ENCODE measurements at places on chromosomes 4 and X.

GRCh38 chrX:10341309-10341708 lies 184.5 kb downstream of the CLCN4 start:
- no peak for DNase-seq

GRCh38 chrX:133638285-133638684 lies 223.0 kb upstream of the GPC4 start:
- no peak for DNase-seq

- no peak for DNase-seq
These were observed 52.3 kb downstream of the CPEB2 start for GRCh38 chr4:15054541-15054940.

DNA sequence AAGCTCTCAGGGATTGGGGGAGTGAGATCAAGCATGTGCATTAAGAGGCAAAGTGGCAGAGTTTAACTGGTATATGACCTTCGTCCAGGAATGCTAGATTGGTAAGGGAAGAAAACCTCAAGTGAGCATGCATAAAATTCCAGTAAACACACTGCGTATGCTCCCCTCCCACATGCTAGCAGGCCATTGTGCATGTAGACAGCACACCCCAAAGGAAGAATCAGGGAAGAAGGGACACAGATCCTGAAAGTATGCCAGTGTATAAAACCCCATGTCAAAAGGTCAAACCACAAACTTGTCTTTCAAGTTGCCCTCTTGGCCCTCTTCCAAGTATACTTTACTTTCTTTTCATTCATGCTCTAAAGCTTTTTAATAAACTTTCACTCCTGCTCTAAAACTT lies 405.2 kb upstream of the CNKSR2 start:
- no peak for DNase-seq

- DNase-seq, result no peak
These were observed 51.6 kb downstream of the SPANXA2 start for GRCh38 chrX:141641138-141641537.

- no peak for DNase-seq
These were observed 3.2 kb downstream of the MMRN1 start for GRCh38 chr4:89897867-89898266.

DNA sequence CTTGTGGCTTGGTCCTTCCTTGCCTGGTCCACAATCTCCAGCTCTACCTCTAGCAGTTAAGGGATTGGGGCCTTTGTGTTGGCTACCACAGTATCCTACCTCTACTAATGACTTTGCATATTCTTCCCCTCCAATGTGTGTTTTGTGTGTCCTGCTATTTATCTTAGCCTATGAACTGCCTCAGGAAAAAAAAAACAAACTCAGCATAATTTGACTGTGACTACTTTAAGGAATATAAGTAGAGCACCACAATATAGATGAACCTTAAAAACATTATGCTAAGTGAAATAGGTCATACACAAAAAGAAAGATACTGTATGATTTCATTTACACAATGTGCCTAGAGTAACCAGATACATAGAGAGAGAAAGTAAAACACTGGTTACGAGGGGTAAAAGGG lies 61.3 kb upstream of the PTPN13 start:
- DNase-seq, result no peak

DNA sequence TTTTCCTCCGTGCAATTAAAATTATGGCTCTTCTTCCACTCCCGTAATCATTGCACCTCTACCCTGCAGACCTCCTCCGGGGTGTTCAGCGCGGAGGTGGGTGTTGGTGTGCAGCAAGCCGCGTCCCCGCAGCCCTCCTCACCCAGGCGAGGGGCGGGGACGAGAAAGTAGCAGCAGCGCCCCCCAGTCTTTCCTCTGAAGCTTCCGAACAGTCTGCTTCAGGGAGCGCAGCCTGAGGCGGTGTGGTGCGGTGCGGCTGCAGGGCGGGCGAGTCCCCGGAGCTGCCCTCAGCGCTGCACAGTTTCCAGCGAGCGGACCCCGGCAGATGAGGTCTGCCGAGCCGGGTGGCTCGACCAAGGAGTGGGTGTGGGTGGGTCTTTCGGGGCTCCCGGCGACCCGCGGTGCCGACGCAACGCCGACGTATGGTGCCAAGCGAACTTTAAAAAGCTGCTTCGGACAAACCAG lies at the start of gene FRAS1:
Gene FRAS1 (plus strand): TSS at position 189 of the 465 bp plus-strand sequence. CDS start 687 bp downstream, outside the sequence.
- peak; percentile 26 for DNase-seq

DNA sequence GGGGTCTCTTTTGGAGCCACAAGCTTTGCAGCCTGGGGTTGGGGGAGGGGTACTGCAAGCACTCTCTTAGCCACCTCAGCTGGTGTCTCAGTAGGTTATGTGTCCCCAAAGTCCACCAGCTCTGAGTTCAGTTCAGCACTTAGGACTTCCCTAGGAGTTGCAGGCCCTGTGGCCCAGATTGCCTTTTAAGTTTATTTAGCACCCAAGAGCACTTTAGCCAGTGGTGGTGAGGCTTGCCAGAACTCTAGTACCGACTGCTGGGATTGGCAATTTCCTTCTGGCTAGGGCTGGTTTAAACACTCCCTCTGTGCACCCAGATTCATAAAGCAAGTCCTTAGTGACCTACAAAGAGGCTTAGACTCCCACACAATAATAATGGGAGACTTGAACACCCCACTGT lies 489.9 kb upstream of the RPS6KA3 start:
- DNase-seq, result no peak

DNA sequence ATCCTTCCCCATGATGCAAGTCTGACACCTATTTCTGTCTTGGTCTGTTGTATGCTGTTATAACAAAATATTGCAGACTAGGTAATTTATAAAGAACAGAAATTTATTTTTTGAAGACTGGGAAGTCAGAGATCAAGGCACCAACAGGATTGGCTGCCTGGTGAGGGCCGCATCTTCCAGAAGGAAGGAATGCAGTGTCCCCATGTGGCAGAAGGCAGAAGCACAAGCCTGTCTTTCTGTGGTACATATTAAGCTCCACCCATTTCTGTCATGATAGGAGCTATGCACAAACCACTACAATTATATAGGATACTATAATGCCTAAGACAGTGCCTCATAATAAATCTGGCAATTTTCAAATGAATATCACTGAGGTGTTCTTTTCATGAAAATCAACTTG lies 502.3 kb upstream of the DIAPH2 start:
- peak; percentile 62 for DNase-seq

DNA sequence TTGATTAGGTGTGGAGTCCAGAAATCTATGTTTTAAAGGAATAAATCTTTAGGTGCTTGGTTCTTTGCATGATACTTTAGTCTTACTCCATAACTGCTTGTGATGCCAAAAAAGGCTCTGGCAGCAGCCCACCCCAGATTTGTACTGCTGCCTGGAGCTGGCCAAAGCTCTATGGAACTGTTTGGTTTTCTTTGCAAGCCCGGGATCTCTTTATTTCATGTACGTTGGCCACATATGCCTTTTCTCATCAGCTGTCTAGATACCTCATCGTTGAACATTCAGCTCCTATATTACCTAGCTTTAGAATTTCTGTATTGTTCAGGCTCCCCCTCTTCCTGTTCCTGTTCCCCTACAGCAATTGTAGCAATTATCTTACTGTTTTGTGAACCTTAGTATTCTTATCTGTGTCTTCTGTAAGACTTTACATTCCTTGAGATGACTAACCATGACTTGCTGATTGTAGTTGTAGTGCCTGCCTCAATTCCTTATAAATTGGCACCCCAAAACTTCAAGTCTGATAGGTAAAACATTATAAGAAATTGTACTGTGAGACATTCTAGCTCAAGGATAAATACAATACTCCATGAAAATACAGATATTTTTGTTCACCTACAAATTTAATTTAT lies 199.4 kb upstream of the GPRIN3 start:
- DNase-seq, result no peak

GRCh38 chr4:72935462-72935861 lies 134.1 kb downstream of the COX18 start:
- no peak for DNase-seq

GRCh38 chr4:106329041-106329618 lies 12.8 kb downstream of the AIMP1 start:
- no peak for DNase-seq

DNA sequence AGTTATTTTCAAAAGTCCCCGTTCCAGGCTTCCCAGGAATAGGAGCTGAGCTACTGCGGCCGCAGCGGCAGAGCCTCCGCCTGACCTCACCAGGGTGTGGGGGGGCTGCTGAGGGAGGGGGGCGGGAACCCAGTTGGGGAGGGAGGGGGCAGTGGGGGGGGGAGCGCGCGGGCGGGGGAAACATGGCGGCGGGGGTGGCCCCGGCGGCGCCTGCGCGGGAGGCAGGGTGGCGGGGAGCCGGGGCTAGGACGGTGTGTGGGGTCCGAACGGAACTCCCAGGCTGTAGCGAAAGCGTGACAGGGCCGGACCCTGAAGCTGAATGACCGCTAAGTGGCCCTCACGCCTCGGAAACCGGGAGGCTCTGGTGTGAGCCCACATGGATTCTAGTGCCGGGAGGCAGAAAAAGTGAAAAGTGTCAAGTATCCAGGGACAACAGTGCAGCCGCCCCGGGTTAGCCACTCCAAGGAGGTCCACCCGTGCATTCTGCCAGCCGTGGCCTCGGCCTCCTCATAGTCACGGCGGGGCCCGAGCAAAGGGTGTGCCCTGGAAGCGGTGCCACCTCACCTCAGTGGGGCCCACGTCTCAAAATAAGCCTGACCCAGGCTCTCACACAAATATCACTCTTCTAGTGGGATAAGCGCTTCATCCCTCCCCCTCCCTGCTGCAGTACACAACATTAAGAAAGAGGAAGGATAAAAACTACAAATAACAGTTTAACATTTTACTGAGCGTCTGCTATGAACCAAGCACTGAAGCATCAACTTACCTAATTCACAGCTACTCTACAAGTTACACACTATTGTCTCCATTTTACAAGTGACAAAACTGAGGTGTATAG lies at the start of gene KLHL13:
Gene KLHL13 (minus strand): TSS at position 98 of the 838 bp plus-strand sequence. CDS start 88,337 bp downstream, outside the sequence.
- peak; percentile 21 for DNase-seq

GRCh38 chr4:54233697-54234496 lies 4.8 kb downstream of the PDGFRA start:
- peak; percentile 88 for DNase-seq

- peak; percentile 79 for DNase-seq
These were observed 1.0 kb downstream of the CNOT6L start for GRCh38 chr4:77818073-77818601.

DNA sequence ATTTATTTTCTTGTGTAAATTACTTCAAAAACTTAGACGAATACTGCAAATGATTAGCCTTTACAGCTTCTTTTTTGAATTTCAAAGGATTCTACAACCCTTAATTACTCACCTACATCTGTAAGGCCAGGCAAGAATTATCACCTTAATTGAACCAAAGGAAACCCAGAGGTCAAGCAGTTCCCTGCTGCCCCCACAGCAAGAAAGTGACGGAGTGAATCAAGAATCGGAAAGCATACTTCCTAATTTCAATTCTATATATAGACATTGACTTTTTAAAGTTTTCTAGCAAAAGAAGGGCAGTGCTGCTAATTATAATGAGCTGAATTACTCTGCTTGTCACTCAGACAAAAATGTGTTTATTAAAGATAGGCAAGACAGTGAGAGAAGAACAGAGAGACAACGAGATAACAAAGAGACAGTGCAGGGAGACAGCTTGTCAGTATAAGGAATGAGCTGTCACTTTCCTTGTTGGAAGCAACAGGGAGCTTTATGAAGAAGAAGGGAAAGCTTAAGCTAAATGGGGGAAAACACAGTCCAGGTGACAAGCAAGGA lies 47.5 kb upstream of the SPANXN4 start:
- DNase-seq, result no peak
